Uterus (tissue), 4 donors: ENCODE measurements at places on chromosomes 6 and 20. TPM values are rescaled to one million over a fixed set of nuclear protein-coding genes. Genes with fewer than 3 reads are reported as not detected.

GRCh38 chr6:129402244-129402643 lies 307.7 kb downstream of the ARHGAP18 start:
- H3K27me3 ChIP-seq, result no peaks in the 10 kb centered on the region
- H3K4me1 ChIP-seq, result no peaks in the 10 kb centered on the region
- no peak overlapping the region for H3K4me3 ChIP-seq

DNA sequence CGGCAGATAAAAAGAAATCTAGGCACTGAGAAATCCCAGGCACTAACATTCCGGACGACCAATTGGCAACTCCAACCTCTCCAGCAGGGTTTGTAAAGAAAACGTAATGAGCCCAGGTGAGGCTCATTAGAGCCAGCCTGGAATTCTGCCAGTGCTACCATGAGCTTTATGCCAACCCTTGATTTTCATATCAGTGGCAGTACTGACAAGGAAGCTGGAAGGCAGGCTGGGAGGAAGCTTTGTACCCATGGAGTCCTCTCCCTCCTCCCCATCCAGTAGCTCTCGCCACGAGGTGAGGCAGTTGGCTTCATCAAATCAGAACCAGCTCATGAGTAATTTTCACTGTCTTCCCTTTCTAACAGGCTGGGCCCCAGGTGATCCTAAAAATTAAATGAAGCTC lies 250.2 kb downstream of the ZNF217 start:
- no peak overlapping the region for H3K27ac ChIP-seq
- no peak overlapping the region for H3K4me3 ChIP-seq
- no peaks in the 10 kb centered on the region for H3K27me3 ChIP-seq
- no peak for DNase-seq
- H3K36me3 ChIP-seq, result no peaks in the 10 kb centered on the region
- no peaks in the 10 kb centered on the region for H3K4me1 ChIP-seq

DNA sequence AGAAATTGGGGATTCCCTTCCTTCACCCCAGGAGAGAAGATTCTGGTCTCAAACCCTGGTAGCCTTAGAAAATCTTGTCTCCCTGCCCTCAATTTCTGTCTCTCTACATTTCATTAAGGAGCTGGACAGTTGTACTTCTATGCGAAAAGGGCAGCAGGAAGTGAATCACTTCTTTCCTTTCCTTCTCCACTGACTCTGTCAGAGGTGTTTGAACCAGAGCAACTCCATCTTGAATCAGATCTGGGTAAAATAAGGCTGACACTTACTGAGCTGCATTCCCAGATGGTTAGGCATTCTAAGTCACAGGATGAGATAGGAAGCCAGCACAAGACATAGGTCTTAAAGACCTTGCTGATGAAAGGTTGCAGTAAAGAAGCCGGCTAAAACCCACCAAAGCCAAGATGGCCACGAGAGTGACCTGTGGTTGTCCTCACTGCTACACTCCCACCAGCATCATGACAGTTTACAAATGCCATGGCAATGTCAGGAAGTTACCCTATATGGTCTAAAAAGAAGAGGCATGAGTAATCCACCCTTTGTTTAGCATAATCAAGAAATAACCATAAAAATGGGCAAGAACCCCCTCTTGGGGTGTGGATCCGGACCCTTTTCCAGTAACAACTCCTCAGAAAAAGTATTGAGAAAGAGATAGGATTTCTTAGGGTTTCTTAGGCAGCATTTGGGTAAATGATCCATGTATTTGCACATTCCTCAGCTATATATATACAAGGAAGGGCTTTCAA lies 95.8 kb upstream of the PLCB4 start:
- no peak for DNase-seq
- no peaks in the 10 kb centered on the region for H3K36me3 ChIP-seq
- no peaks in the 10 kb centered on the region for H3K27me3 ChIP-seq
- H3K4me3 ChIP-seq, result no peak overlapping the region

- H3K36me3 ChIP-seq, result no peaks in the 10 kb centered on the region
- H3K27ac ChIP-seq, result no peak overlapping the region
- no peak overlapping the region for H3K4me3 ChIP-seq
- DNase-seq, result no peak
These were observed 65.4 kb downstream of the OR2J2 start for GRCh38 chr6:29236060-29236459.

DNA sequence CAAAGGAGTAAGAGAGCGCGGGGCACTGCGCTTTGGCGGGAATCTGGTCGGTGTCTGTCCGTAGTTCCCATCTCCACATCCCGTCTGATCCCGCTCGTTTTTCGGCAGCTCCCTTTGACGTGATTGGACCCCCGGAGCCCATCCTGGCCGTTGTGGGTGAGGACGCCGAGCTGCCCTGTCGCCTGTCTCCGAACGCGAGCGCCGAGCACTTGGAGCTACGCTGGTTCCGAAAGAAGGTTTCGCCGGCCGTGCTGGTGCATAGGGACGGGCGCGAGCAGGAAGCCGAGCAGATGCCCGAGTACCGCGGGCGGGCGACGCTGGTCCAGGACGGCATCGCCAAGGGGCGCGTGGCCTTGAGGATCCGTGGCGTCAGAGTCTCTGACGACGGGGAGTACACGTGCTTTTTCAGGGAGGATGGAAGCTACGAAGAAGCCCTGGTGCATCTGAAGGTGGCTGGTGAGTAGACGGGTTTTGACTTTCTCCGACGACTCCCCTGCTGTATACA lies 1.4 kb downstream of the BTN1A1 start:
- no peaks in the 10 kb centered on the region for H3K27me3 ChIP-seq
- peaks cover 7% of the 10 kb centered on the region for H3K4me1 ChIP-seq
- no peaks in the 10 kb centered on the region for H3K36me3 ChIP-seq
- DNase-seq, result no peak
- no peak overlapping the region for H3K4me3 ChIP-seq
- no peak overlapping the region for H3K27ac ChIP-seq

Gene OLIG3
- not detected for total RNA-seq

Gene SCGN
- total RNA-seq, result 0.30 TPM

Gene TCP11
- total RNA-seq, result 1.8 TPM

Gene PSMB8
- 24.3 TPM for total RNA-seq
